Astrocyte (in vitro differentiated cells and primary cell): ENCODE measurements at places on chromosomes 12 and 14.
A peak's percentile ranks its signal among the peaks of the same experiment; 100 is the strongest.

- peak; percentile 84 for DNase-seq
Measured at GRCh38 chr14:100532906-100533655, 54.1 kb downstream of the BEGAIN start.

DNA sequence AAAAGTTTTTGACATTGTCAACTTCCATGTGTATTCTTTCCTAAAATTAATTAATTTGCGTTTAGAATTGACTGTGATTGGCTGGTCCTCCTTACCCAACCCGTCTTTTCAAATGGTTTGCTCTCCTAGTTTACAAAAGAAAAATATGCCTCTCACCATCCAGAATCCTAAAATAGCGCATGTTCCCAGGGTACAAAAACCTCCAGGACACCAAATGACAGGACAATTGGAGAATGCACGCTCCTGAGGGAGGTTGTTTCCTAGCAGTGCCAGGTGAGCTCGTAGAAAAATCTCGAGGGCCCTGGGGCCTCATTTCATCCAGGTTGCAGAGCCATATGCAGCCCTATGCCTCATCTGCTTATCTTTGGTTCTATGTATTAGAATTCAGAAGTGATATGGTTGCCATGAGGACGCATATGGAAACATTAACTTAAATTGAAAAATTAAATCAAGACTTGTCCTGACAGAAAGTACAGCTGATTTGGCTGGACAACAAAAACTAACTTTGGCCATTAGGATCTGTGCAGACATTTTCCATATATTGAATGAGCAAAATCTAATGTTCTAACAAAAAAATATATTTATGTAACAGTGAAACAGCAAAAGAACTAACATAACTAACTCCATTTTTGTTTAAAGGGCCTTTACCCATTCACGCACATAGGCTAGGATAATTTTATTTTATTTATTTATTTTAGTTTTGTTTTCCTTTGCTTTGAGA, 28.2 kb upstream of the EGLN3 start:
- no peak for DNase-seq

- DNase-seq: no peak
Measured at GRCh38 chr12:131986910-131987309, 37.2 kb downstream of the EP400 start.

DNA sequence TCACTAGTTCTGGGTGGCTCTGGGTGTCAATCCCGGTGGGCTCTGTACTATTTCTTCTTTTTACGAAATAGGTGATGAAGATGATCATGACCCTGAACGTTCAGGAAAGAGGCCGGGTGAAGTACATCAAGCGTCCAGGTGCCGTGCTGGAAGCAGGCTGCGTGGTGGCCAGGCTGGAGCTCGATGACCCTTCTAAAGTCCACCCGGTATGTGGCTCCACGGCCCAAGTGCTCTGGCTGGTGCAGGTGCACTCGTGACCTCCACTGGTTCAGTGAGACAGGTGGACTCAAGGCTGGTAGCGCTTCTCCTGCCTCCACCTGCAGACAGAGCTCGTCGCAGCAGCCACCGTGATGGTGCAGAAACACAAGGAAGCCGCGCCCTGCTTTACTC, 85.1 kb downstream of the ACACB start:
- no peak for DNase-seq

DNA sequence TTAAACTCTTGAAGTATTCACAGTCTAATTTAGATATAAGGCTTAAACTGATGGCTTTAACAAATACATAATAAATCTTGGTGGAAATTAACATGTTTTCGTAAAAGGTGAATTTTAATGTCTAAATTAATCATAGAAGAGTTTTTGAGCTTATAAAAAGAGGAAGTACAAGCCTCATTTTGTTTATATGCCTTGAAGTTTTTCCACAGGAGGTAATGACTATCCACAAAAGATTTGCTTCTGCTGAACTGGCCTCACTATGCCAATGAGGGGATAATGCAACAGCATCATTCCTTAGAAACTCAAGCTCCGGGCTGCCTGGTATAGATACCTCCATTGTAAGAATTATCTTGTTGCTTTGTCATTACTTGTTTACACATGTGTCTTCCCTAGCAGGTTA, 175.6 kb downstream of the DUSP6 start:
- no peak for DNase-seq

DNA sequence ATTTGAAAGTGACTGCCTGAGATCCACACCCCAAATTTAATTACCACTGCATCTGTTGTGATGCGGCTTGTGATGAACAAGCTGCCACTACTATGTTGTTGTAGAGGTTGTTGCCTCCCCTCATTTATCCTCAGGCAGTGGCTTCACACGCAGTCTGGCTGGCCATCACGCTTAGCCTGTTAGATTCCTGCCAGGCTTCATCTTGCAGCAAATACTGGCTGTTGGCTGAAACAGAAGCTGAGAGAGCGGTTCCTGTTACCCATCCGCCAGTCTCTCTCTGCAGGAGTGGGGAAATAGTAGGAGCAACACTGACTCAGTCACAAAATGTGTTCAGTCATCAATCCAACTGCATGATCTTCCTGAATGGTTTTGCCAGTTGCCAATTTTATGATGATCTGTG, 934.4 kb downstream of the FLRT2 start:
- no peak for DNase-seq

DNA sequence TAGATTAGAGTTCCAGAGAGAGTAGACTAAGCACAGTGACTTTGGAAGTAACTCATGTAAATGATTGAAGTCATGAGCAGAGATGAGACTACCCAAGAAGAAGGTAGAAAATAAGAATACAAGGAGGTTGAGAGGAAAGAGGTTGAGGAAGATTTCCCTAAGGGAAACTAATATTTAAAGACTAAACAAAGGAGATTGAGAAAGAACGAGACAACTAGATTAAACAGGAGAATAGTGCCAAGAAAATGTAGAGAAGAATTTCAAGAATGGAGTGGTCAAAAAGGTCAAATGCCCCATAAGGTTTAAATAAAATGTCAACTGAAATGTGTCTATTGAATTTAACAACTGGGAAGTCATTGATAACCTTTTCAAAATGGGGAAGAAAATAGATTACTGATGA, 59.0 kb downstream of the RPS29 start:
- no peak for DNase-seq

DNA sequence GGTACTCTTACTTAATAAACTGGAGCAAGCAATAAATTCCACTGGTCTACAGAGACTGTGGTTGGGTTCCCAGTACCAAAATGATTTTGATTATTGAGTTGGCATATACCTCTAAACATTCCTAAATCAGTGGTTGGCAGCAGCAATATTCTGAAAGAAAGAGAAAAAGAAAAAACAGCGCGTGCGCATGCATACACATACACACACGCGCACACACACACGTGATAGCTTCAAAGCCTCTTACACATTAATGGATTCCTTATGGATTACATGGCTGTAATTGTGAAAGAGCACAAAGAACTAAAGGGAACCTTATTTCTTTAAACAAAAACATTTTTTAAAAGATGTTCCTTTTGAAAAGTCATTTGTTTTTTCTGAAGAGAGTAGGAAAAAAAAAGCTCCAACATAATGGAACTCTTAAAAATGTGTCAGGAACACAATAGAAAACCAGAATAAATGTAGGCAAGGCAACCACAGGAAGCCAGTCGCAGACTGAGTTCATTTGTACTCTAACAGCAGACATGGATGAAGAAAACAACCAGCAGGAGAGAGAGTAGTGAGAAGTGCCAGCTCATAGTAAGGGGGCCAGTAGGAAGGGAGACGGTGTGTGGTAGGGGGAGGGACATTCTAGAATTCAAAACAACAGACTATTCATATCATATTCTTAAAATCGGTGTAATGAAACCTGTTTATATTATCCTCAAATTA, 80.0 kb downstream of the DRAM1 start:
- peak; percentile 22 for DNase-seq

GRCh38 chr12:51362307-51362706, 15.8 kb upstream of the CELA1 start:
- no peak for DNase-seq

DNA sequence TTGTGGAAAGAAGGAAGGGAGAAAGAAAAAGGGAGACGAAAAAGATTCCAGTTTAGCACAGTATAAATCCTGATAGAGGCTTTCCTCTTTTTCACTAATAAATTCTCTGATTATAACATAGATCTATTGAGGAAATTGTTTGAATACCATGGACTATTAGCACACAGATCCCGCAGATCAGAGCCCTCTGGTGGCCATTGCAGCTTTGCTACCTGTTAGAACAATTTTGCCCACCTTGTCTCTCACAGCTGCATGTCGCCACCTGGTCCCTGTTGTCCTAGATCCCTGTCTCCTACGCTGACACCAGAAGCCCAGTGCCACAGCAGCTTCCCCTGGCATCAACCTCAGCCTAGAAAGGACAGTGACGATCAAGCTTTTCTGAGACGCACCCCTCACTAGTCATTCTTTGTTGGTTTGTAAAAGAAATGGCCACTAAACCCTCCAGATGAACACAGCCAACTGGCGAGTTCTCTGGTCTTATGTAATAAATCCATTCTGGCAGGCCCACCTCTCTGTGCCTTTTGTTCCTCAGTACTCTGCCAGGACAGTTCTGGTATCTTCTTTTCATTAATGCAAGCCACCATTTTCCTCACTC, 9.9 kb downstream of the GPHB5 start:
- DNase-seq: no peak

GRCh38 chr14:77520555-77520954, 21.9 kb upstream of the ISM2 start:
- no peak for DNase-seq

DNA sequence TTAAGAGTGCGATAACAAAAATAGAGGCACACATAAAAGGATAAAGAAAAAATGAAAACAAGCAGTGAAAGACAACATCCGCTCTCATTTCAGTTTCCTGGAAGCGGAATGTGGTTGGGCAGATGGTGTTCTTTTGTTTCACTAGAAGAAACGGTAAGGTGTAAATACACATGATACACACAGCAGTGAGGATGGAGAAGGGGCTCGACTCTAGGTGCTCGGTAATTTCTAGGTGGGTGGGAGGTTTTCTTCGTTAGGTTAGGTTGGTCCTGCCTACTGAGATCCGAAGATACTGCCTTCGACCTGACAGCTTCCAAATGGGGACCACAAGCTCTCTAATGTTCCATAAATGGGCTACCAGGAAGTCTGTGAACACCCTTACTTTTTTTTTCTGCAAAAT, 1082.5 kb downstream of the BCL11B start:
- DNase-seq: no peak

GRCh38 chr12:75553836-75554555, 42.6 kb upstream of the KRR1 start:
- DNase-seq: peak; percentile 60

DNA sequence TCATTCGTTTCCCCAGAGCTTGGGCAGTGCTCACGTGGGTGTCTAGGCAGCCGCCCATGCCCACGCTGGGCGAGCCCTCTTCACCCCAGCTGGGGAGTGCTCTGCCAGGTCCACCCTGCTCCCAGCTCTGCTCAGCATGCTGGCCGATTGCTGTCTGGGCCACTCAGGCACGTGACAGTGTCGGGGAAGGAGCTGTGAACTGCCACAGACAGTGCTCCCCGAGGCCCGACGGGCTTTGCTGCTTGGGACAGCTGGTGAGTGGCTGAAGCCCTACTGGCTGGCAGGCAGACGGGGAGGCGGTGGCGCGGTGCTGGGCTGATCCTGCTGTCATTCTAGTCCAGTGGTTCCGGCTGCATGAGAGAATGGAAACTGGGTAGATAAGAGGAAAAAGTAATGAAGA, 15.8 kb downstream of the NOC4L start:
- no peak for DNase-seq

- DNase-seq: peak; percentile 94
Measured at GRCh38 chr14:74579447-74580274, 32.4 kb downstream of the LTBP2 start.

GRCh38 chr14:80901260-80901659, 40.3 kb downstream of the CEP128 start:
- no peak for DNase-seq

DNA sequence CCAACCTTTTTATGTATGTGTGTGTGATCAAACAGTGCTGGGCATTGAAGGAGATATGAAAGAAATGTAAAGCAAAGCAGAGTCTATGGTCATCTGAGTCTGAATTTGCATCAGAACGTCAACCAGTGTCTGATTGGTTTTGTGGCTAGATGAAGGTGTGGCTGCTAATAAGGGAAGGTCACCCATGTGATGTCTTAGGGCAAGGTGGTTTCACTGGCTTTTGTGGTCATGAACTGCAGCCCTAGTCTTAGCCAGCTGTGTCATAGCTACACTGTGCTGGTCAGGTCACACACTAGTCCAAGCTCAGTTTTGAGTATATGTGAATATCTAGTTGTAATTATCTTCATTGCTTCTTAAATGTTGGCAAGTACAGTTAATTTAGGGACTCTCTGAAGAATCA, 105.8 kb downstream of the TGFB3 start:
- DNase-seq: no peak

- DNase-seq: no peak
Measured at GRCh38 chr14:104104076-104104901, 18.8 kb downstream of the ASPG start.

DNA sequence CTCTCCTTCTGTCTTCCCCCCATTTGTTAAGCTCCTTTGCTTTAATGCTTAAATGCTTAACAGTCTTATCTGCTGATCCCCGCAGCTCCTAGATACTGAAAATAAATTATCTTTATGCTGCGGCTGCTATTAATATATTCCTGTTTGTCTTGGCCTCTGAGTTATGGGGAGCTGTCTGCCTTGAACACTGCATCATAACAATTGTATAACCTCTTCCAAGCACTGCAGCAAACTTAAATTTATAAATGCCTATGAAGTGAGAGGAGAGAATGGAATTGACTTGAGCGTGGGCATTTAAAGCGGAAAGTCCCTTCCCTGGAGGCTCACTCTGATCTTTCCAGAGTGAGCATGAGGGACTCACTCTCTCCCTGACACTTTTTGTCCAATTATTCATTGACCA, 23.1 kb upstream of the DCP1B start:
- peak; percentile 39 for DNase-seq

GRCh38 chr12:2876431-2877046, 435 bp downstream of the FOXM1 start:
- no peak for DNase-seq

GRCh38 chr12:95116341-95116740, 42.9 kb upstream of the NR2C1 start:
- no peak for DNase-seq

GRCh38 chr14:34161351-34162082, 210.6 kb upstream of the EGLN3 start:
- DNase-seq: peak; percentile 12

GRCh38 chr14:60363275-60363674, 114.3 kb downstream of the PPM1A start:
- DNase-seq: no peak

GRCh38 chr12:98719515-98720504, 74.7 kb downstream of the APAF1 start:
- no peak for DNase-seq

DNA sequence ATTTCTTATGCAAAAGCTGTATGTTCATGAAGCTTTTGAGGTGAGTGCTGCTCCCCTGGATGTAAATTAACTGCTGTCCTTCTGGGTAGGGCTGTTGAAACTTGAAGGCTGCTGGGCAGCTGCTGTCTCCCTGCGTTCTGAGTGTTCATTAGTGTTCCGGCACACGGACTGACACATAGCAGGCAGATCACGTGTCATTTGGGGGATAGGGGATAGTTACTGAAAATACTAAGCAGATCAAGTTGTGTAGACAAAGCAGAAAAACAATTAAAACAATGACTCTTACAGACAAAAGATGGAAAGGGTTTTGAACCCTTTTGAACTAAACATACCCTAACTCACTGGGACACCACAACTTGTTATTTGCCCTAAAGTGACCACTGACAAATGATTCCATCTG, 82.5 kb downstream of the PRICKLE1 start:
- no peak for DNase-seq
